ENCODE measurements at places on chromosomes 4 and X.

GRCh38 chrX:28550331-28550872 lies 36.8 kb upstream of the IL1RAPL1 start:
- no peak for DNase-seq

- DNase-seq = no peak
Measured at GRCh38 chr4:110898290-110898689, 275.4 kb upstream of the PITX2 start.

DNA sequence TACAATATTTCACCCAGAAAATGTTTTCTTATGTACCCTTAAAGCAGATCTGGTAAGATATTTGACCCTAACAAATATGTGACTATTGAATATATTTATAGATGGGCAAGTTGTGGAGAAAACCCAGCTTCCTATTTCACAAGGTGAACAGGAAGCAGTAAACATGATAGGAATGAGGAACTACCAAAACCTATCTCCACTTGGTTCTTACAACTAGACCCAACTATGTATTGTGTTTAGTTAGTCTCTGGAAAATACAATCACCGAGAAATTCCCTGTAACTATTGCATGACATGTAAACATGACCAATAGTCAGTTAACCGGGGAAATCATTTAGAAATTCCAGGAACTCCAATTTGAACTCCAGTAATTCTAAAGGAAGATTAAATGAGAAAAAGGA lies 8.4 kb upstream of the RXFP1 start:
- no peak for DNase-seq

DNA sequence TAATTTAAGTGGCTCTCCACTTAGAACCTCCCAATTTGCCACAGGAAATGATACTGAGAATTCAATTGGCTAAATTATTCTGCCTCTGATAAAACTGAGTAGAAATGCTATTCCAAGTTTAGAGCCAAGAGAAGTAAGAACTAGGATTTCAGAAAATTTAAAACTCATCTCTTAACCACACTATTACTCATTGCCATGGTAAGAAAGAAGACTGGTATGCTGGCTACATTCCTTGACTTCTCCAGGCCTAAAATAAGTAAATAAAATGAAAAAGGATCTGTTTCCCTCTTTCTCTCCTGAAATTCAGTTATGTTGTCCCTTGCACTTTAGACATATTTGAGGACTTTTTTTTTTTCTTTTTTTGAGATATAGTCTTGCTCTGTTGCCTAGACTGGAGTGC lies 23.3 kb downstream of the ZNF280C start:
- DNase-seq = no peak

DNA sequence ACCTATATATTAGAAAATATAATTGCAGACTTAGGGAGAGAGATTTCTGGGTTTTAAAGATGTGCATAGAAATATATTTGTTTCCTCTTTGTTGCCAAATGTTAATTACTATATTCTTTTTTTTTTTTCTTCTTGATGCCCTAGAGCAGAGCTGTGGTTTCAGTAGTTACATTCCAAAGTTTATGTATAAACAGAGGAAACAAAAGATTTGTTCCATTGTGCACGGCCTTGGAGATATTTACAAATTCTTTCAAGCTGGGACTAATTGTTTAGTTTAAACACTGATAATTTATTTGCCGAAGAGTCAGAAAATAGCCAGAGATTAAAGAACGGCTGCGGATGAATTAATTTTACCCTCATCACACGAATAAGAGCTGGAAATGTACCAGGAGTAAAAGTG lies 85.1 kb downstream of the USP46 start:
- DNase-seq = no peak

DNA sequence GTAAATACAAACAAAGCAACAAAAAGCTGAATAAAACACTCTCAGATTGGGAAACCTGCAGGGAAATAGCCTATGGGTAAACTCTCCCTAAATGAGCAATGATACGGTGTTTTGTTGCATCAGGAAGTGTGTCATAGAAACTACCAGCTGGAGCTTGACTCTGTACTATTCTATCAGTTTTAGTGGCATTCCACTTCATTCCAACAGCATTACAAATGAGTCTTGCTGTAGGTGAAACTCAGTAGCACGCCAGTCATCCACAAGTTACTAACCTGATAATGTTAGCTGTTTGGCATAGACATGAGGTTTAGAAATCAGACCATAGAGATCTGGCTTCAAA lies 24.9 kb downstream of the FGFBP1 start:
- no peak for DNase-seq

DNA sequence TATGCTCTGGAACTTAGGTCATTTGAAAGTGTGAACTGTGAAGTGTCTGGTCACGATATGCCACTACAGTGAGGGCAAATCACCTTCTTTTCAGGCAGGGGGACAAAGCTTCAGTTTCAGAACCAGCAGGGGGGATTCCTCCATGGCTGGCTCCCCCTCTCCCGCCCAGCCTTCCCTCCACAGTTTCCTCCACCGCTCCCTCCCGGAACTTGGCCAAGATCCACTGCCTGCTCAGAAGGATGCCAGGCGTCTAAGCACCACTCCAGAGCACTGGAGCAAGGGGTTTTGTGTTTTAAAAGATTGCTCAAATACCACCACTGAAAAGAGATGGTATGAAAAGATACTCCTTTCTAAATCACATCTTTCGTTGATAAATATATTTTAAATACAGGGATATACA lies 126.9 kb downstream of the ELOVL6 start:
- no peak for DNase-seq

DNA sequence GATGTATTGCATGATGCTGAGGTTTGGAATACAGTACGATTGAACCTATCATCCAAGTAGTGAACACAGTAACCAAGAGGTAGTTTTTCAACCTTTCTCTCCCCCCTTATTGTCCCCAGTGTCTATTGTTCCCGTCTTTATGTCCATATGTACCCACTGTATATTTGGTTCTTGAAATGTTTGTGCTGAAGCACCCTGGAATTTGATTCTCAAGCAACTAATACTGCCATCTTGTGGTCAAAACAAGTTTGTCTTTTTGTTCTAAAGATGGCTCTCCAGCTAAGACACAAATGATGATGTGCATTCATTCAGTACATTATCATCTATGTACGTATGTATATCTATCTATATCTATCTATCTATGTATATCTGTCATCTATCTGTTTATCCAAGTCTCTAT lies 33.5 kb upstream of the DCX start:
- no peak for DNase-seq

DNA sequence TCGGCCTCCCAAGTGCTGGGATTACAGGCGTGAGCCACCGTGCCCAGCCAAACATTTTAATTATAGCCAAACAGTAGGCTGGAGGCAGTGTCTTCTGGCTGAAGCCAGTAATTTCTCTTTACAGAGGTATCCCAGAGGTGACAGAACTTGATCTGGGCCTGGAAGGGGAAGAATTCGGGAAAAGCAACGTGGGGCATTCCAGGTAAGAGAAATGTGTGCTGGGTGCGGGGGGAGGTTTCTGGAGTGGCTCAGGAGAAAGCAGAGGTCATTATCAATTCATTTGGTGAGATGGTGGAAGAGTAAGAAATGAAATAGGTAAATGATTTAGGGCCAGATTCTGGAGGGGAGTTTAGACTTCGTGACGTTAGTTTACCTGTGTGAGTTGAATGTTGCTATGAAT lies 2.4 kb downstream of the PRIMPOL start:
- DNase-seq = no peak

GRCh38 chrX:16587836-16588235 lies 62.1 kb upstream of the S100G start:
- no peak for DNase-seq

DNA sequence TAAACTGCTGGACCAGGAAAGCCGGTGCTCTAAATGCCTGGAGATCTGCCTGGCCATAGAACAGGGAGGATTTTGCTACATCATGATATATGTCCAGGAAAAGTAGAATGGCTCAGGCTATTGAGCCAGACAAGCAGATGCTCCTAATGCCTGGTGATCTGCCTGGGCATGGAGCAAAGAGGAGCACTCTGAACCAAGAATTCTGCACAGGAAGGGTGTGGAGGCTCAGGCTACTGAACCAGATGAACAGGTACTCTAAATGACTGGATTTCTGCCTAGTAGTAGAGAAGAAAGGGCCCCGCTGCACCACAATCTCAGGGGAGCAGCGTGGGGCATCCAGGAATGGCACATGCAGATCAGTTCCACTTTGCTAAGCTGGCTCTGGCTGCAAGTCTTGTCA lies 607.9 kb downstream of the ANKRD50 start:
- DNase-seq = no peak

DNA sequence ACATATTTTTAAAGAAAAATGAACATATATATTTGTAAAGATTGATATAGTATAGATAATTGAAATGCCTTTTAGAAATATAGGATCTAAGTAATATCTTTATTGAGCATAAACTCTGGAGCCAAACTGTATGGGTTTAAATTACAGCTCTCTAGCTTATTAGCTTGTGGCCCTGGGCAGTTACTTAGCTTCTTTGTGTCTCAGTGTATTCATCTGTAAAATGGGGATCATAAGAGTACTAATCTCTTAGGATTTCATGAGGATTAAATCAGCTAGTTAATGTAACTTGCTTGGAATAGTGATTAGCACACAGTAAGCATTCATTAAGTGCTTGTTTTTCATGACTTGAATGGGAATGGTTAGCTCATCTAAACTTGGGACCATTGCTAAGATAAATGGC lies 32.8 kb downstream of the TRAPPC11 start:
- no peak for DNase-seq

- DNase-seq = no peak
Measured at GRCh38 chr4:184120549-184121127, 97.0 kb downstream of the ENPP6 start.

GRCh38 chrX:147069926-147070325 lies 255.4 kb upstream of the CXorf51A start:
- DNase-seq = no peak

- DNase-seq = no peak
Measured at GRCh38 chrX:69016293-69016941, 148.8 kb downstream of the PJA1 start.

DNA sequence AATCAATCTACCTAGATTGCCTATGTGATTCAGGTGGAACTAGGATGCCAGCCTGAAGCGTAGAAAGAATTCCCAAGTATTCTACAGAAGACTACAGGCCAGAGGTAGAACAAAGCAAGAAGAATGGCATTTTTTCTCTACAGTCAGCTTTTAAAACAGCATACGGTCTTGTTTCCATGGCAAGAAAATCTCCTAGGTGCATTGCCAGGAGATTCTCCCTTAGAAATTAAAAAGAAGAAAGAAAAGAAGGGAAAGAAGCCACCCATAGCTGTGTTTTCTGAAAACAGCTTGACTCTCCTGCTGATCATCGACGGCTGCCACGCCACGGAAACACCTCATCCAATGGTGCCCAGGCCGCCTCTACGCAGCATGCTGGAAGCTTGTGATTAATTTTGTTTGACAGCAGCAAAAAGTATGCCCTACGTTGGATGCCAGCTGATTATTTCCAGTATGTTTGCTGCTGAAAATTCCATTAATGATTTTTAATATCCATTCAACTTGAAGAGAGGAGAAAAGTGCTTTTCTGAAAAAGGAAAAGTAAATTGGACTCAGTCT lies 24.1 kb downstream of the ANK2 start:
- DNase-seq = no peak

DNA sequence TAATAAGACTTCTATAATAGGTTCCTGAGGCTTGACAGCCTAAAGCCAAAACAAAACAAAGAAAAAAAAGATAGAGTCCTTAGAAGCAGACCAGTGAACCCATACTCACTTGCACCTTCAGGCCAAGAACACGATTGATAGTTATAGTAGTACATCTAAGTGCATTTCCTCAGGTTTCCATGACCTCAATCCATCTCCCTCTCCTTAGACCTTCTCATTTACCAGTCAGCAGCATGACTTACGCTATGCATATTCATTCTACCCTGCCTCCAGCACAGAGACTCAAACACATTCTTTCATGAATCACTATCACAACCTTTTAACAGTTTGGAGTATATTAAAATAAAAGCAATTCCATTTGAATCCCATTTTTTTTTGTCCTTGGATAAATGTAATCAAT lies 855.6 kb downstream of the CCSER1 start:
- no peak for DNase-seq

- no peak for DNase-seq
Measured at GRCh38 chr4:13703096-13703495, 75.6 kb upstream of the BOD1L1 start.

- DNase-seq = no peak
Measured at GRCh38 chr4:77593993-77594392, 11.6 kb upstream of the CXCL13 start.

DNA sequence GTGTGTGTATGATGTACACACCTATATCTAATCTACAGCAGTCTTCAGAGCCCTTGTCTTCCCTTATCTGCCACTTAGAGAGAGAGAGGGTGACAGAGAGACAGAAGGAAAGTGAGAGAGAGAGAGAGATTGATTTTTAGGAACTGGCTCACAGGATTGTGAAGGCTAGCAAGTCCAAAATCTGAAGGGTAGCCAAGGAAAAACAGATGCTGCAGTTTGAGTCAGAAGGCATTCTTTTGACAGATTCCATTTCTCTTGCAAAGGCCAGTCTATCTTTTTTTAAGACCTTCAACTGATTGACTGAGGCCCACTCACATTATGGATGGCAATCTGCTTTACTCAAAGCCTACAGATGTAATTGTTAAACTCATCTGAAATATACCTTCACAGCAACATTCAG lies 664.0 kb upstream of the IGFBP7 start:
- no peak for DNase-seq

- DNase-seq = no peak
Measured at GRCh38 chrX:110222497-110223257, 95.2 kb downstream of the AMMECR1 start.

DNA sequence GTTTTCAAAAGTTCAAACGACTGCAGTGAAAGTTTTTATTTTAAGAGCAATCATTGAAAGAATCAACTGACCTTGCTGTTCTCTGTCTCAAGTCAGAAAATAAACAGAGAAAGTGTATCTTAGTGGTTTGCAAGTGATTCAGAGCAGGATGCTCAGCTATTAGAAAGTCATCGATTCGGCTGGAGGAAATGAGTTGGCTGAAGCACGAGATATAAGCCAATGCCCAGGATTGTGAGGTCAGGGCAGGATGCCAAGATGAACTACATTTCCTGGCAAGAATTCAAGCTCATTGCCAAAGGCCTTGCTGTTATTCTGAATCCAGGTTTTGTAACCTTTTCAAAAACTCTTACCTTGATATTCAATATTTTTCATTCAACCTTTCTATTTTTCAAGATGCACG lies 541.4 kb upstream of the BOD1L1 start:
- DNase-seq = no peak
